ENCODE measurements at places on chromosomes 6 and 20.

- no peak for DNase-seq
Measured at GRCh38 chr20:54342258-54342920, 133.0 kb upstream of the DOK5 start.

DNA sequence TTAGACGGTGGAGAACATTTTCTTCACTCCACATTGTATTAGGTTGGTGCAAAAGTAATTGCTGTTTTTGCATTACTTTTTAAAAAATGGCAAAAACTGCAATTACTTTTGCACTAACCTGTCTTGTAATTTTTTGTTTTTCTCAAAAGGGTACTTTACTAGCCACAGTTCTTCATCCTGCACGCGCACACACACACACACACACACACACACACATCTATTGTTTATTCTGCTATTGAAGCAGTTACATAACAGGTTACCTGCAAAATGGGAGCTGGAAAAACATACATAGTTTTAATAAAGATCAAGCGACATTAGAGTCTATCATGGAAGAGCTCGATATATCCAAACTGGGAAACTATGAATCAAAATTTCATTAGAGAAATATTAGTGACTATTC is 235.2 kb downstream of the SIM1 start:
- DNase-seq = peak; percentile 10

- DNase-seq = no peak
Measured at GRCh38 chr20:62762376-62762775, 33.9 kb upstream of the MRGBP start.

GRCh38 chr6:86756640-86757229 is 180.6 kb upstream of the HTR1E start:
- no peak for DNase-seq

DNA sequence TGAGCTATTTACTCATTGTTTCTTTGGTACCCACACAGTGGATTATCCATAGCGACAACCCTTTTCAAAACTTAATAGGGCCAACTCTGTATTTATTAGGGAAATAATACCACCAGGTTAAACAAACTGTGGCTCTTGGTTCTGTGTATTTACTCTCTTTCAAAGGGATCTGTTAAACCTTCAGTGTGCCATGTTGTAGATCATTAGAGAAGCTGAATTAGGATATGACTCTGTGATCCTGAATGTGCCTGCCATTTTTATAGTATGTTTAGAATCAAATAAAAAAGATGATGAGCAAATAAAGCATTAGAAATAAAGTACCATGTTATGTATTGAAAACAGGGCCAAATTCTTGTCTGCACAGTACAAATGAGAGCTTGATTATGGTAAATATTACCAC is 25.0 kb upstream of the SLC35D3 start:
- DNase-seq = no peak

DNA sequence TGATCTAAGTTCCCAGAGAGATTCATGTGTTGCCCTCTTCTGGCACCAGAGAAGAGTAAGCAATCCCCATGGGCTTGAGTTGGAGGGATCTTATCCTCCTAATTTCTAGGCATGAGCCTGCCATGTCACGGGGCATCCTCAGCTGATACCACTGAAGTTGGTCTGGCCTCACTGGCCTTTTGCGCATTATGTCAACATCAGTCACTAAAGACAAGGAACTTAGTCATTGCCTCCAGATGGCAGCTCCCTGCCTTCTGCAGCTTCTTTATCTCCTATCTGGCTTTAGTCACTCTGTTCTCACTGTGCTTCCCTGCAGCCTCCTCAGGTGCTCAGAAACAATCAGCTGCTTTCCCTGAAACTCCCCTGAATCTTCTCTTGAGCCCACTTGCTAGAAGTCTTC is 312.2 kb downstream of the ADGRG6 start:
- no peak for DNase-seq

- DNase-seq = peak; percentile 41
Measured at GRCh38 chr6:156729248-156729647, 47.9 kb upstream of the ARID1B start.

DNA sequence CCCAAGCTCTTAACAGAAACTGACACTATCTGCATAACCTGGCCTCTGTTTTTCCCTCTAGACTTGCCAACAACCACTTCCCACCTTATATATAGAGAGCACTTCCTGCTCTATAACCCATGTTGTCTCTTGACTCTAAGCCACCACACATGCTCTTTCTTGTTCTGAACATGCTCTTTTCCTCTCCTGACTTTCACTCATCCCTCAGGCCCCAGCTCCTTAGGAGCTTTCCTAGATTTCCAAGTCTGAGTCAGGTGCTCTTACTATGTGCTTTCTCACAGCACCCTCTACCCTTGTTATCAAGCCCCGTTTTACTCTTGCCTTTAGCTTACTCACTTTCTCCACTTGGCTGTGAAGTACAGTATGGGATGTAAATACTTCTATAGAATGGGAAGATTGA is 143.9 kb upstream of the EYA4 start:
- DNase-seq = no peak

GRCh38 chr6:39686976-39687375 is 38.2 kb downstream of the KIF6 start:
- no peak for DNase-seq

DNA sequence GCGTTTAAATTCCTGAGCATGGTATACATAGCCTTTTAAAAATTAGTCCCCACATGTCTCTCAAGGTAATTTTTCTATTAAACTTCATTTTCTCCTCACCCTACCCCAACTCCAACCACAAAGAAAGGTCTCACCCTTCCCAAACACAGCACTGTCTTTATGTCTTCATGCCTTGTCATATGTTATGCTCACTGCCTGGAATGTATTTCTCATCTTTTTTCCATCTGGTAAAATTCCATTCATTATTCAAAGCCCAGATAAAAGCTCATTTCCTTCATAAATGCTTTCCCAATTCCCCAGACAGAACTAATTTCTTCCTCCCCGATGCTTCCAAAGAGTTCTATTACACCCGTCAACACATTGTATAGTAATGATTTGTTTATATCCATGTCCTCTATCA is 302.0 kb downstream of the ALDH8A1 start:
- no peak for DNase-seq

DNA sequence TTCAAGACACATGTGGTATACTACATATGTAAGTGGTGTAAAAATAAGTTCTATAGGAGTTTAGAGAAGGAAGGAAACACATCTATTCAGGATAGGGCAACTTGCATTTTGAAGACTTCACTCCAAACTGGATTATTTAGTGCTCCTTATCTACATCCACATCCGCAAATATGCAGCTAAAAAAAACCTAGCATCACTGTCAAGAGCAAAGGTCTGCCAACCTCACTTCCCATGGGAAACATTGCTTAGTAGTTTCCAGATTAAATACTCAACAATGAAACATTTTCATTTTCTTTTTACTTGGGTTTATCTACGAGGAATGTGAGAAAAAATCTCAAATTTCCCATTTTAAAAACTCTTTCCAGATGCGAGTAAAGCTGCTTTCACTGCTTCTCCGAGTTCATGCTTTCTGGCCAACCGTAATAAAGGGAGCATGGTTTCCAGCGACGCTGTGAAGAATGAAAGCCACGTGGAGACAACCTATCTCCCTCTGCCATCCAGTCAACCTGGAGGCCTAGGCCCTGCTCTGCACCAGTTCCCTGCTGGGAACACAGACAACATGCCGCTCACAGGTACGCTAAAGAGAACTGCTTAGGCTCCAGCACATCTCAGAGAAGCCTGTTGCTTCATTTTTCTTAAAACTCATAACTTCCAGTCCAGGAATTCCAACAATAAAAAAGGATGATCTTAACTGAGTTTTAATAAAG is 48.2 kb downstream of the RFX6 start:
- no peak for DNase-seq

GRCh38 chr20:57680131-57680716 is 29.6 kb downstream of the PMEPA1 start:
- DNase-seq = peak; percentile 44

DNA sequence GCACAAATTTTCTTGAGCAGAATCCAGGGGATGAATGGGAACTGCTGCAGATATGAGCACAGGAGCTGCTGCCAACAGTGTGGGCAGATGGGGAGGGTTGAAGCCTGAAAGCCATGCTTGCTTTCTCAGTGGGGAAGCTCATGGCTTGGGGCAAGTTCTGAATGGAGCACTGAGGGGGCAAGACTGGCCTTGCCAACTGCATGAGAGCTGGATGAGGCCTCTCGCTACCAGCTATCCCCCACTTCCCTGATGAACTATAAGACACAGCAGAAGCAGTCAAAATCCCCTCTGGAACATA is 28.3 kb downstream of the TREM1 start:
- DNase-seq = no peak

DNA sequence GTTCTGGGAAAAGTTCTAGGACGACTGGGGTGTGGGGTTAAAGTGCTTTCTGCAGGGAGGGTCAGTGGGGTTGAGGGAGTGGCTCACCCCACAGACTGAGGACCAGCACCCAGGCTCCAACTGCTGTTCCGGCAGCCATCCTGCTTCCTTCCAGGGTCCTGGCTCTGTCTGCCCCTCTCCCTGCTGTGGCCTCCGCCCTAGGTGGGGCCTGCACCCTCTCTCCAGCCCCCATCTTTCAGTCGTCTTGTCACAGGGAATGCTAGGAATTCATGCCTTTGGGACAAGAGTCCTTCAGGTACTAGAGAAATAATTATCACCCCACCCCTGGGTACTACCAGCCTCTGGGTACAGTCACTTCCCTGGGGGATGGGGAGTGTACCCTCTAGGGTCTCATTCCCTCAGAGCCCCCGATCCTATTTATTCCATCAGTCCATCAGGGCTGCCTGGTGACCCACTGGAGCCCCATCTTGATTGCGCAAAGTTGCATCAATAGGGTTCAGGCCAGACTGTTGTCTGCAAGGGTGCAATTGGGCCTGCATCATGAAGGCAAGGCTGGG is at the start of gene AGER:
AGER (minus strand) TSS at position 170 of the 557 bp plus-strand sequence; CDS start at position 139, 31 bp downstream.
- no peak for DNase-seq

- DNase-seq = peak; percentile 83
Measured at GRCh38 chr20:6074145-6074561, 20.3 kb upstream of the LRRN4 start.

DNA sequence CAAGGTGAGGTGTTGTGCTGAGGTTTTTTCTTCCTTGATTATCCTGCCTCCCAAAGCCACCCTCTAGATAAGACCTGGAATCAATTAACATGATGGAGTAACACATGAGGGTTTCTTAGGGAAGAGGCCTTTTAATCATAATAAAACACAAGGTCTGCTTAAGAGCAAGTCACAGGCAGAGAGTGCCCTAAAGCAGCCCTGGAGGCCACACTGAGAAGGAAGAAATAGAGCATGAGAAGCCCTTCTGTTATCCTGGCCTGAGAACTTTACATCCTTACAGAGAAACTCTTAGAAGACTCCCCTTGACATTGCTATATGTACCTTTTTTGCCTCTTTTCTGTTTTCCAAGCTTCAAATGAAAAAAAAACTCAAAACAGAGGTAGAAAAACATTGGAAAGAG is 132.3 kb downstream of the CEP57L1 start:
- no peak for DNase-seq
